ENCODE measurements at places on chromosomes 6 and 20.

DNA sequence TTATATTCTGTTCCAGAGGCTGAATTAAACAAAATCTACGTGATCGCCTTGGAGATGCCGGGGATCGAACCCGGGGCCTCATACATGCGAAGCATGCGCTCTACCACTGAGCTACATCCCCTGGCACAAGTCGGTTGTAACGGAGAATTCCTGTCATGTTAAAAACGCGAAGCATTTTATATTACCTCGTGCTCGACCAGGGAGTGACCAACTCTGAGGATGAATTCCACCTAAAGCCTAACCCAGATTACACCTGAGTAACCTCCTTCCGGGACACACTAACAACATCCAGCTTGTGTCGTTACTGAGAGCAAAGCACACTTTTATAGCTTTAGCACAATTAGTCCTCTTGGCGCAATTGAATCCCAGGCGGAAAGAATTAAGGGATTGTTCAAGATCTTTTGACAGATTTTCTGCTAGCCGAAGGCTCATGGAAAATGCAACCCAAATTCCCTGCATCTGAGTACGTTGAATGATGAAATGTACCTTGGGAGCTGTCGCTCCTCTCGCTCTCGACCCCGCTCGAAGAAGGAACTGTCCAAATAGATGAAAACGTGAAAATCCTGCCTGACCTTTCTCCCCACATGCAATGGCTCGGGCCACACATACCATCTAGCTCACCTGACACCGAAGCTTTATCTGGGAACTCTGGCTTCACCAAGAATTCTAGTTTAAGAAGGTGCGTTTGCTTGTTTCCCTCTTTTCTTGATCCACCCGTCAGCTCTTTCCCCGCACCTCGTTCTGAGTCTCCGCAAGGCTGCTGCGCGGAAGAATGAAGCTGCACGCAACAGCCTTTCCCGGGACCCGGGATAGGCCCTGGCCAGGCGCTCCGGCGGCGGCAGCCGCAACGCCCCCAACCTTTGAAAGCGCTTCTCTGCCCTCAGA is 148.3 kb downstream of the GPX5 start:
- peak; percentile 23 for DNase-seq

DNA sequence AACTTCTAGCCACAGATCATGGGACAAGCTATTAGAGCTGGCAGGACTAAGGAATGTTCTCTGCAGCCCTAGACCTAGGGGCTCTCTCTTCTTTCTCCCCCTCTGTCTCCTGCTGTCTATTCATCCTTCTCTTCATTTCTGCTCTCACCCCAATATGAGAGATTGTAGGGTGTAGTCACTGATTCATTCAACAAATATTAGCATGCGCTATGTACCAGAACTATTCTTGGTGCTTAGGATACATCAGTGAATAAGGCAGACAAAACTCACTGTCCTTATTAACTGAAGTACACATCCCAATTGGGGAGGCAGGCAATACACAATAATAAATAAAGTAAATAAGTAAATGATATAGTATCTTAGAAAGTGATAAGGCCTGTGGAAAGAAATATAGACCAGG is 14.7 kb upstream of the SIRPB2 start:
- DNase-seq, result no peak

DNA sequence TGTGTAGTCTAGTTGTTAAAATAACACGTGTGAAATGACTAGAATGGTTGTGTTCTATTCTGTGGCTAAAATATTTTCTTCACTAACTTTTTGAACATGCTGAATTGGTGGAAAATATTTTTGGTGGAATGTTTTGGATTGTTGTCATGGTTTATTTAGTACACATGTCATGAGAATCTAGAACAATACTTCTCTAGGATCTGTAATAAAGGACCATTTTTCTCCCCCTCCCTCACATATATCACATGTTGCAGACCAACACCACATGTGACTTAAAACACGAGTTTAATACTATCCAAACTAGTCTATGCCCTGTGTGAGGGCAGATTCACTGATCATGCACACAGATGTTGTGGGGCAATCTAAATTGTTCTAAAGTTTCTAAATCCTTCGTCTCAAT is 29.2 kb downstream of the FIG4 start:
- DNase-seq, result no peak

DNA sequence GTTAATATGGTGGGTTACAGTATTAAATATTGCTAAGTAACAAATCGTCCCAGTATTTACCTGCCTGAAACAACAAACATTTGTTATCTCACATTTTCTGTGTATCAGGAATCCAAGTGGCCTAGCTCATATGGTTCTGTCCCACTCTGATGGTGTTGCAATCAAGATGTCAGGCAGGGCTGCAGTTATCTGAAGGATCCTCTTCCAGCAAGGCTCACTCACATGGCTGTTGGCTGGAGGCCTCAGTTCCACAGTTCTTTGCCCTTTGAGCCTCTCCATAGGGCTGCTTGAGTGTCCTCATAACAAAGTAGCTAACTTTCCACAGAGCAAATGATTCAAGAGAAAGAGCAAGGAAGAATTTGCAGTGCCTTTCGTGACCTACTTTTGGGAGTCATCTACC is 17.7 kb downstream of the RAB22A start:
- DNase-seq, result no peak

DNA sequence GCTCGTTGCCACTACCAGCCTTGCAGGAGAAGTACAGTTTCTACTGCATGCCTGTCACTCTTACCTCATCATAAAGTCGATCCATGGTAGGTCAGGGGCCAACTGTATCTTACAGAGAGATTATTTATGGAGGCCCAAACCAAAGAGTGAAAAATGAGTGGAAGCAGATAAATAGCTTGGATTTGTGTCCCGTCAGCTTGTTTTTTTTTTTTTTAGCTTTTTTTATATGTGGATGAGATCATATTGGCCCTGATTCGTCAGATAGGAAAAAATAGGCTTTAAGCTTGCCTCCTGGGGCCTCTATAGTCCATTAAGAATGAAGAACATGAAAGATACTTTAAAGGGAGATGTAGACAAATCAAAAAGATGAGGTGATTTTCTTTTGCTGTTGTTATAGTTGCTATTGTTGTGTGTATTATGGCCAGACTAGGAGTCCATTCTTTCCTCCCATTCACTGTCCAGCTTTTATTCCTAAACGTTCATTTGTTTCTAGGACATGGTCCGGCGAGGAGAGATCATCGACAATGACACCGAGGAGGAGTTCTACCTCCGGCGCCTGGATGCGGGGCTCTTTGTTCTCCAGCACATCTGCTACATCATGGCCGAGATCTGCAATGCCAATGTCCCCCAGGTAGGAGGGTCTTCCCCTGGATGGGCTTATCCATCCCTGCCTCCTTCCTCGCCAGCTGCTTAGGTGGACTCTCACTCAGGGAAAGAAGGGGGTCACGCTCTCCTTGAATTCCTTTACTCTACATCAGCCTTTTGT is 43.3 kb upstream of the VSTM2L start:
- DNase-seq, result no peak

- DNase-seq, result no peak
Measured at GRCh38 chr6:79134699-79135474, 56.8 kb upstream of the PHIP start.

DNA sequence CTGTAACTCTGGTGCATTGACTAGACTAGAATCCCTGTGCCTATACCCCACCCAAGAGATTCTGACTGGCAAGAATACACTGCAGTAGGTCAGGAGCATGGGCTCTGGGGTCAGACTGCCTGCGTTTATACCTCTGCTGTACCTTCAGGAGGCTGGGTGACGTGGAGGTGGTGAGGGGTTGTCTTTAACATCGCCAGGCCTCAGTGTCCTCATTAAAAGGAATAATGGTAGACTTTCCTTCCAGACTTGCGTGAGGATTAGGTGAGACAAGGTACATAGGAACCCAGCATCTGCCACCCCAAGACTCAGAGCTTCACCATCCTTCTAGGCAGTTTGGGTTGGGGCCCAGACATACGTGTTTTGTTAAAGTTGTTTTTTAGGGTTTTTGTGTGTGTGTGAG is 44.3 kb downstream of the TM9SF4 start:
- DNase-seq, result no peak

- no peak for DNase-seq
Measured at GRCh38 chr6:133157995-133158394, 83.2 kb upstream of the EYA4 start.

DNA sequence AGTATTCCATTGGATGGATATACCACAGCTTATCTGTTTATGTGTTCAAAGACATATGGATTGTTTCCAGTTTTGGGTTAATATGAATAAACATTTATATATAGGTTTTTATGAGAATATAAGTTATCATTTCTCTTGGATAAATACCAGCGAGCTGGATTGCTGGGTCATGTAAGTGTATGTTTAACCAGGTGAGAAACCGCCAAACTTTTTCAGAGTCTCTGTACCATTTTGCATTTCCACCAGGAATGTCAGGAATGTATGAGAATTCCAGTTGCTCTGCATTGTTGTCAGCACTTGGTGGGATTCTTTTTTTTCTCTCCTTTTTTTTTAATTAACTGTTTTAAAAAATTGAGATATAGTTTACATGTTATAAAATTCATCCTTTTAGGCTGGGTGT is 52.1 kb downstream of the PHF20 start:
- DNase-seq, result no peak

DNA sequence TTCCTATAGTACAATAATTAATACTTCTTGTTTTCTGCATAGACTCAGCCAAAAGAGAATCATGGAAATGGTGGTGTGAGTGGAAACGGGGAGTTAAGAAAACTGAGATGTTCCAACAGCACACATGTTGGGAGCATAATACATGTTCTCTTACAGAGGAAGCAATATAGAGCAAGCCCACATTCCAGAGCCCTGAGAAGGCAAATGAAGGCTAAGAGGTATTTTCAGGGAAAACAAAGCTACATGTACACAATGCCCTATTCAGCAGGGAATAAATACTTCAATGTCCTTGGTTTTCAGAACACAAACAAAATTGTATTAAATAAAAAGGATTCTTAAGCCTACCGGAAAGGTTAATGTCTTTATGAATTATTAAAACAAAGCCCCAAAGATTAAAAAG is 35.1 kb upstream of the SMIM8 start:
- no peak for DNase-seq

DNA sequence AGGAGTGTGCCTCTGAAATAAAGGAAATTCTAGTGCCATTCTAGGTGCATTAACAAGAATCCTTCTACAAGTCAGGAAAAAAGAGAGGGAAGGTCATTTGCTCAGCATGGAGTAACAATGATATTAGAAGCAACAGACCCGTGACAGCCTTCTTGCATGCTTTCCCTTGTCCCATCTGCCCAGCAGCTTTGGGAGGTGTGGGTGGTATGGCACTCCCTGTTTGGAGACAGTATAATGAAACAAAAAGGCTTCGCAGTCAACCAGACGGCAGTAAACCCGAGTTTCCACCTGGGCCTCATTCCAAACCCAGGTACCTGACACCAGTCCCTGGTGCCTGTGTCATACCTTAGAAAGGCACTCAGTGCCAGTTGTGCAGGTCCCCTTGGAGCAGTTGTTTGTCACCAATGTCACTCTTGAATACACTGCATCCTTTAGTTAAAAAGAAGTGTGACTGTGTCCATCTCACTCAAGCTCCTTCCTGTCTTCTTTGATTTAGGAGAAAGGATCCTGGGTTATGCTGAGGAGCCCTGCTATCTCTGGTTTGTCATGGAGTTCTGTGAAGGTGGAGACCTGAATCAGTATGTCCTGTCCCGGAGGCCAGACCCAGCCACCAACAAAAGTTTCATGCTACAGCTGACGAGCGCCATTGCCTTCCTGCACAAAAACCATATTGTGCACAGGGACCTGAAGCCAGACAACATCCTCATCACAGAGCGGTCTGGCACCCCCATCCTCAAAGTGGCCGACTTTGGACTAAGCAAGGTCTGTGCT is 14.7 kb downstream of the STK35 start:
- no peak for DNase-seq

GRCh38 chr6:18748314-18748713 is 361.2 kb downstream of the RNF144B start:
- no peak for DNase-seq

- DNase-seq, result no peak
Measured at GRCh38 chr6:166143011-166143410, 24.6 kb downstream of the TBXT start.

GRCh38 chr6:105601541-105602236 is 198.8 kb upstream of the PREP start:
- DNase-seq, result peak; percentile 67

DNA sequence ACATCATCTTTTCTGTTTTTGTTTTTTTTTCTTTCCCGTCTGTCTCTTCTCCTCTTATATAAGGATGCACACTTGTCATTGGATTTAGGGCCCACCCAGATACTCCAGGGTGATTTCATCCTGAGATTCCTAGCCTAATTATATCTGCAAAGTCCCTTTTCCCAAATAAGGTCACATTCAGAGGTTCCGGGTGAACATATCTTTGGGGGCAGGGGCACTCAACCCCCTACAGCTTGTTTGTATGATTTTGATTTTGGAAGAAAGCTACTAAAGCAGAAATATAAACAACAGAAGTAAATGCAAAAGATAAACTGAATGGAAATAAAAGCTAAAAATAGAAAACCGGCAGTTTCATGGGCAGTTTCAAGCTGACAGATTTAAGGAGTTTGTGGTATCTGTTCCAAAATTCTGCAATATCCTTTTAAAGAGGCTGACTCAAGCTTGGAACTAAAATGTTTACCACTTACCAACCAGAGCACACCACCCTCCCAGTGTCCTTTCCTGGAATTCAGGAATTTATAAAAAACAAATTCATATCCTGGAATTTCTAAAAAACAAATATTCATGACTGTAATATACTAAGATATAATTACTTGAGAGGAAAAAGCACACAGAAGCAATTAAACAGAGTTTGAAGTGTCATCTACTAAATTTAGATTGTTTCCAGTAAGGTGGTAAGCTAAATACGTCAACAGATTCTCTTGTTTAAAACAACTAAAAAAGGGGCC is 100.0 kb upstream of the CARMIL1 start:
- DNase-seq, result no peak

GRCh38 chr20:6115221-6115895 is 7.5 kb downstream of the FERMT1 start:
- DNase-seq, result no peak

DNA sequence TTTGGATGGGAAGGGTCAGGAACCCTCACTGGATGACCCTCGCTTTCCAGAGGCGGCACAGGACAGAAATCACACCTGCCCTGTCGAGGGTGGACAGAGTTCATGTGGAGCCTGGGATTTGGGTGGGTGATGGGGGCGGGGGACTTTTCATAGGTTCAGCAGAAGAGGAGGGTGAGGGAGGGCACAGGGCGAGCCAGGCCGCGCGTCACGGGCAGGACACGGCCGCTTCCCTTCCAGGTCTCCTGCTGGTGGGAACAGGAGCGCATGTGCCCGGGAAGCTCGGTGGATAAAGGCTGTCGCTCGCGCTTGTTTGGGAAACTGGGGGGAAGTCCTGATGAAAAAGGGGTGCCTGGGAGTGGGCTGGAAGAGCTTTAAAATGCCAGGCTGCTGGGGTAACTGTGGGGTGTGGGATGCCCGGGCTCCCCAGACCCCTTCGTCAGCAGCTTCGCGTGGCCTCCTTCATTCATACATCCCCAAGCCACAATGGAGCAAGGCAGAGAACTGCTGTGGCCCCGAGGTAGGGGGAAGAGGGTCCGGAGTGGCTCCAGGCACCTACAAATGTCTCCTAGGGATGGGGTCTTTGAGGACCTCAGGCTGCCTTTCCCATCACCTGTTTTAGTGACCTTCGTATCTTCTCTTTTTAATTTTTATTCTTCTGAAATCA is 102.2 kb downstream of the DACT2 start:
- no peak for DNase-seq

- DNase-seq, result no peak
Measured at GRCh38 chr20:35909176-35909575, 45.1 kb downstream of the SCAND1 start.
